Pons (tissue), 1 donor: ENCODE measurements at places on chromosomes 2 and 18.

DNA sequence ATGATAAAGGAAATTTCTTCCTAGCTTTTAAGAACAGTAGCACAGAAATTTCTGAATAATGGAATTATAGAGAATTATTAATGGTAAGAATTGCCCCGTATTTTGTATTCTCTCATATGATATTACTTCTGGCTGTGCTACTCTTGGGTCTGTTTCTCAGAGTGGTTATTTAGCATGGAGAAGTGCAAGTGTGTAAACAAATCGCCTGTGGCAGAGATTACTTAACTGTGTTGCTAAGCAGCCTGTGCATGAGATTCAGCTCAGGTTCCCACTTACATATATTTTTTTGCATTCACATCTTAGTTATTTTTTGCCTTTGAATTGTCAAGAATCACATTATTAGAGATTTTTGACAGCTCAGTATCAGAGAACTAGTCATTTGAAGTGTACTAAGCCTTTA, 80.1 kb upstream of the NFATC1 start:
- no peak for DNase-seq

- DNase-seq: peak; percentile 86
Observed at GRCh38 chr2:1366546-1367134, 46.6 kb upstream of the TPO start.

DNA sequence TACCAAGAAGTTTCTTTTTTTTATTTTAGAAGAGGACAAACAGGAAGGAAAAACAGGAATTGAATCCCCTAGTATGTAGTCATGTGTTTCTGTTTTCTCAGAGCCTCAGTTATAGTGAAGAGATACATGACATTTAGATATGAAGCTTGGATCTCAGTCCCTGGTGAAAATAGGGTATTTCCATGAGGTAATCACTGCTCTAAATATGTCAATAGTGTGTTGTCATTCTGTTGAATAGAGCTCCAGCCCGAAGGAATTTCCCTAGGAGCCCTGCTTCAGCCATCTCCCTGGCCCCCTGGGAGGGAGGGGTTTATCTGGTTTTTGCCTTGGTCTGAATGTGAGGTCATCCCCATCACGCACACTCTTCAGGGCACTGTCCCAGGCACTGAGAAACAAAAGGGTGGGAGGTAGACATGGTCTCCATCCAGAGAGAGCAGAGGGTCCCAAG, 47.1 kb upstream of the REL start:
- DNase-seq: peak; percentile 48

- no peak for DNase-seq
Observed at GRCh38 chr18:58212274-58212673, 168.2 kb downstream of the NEDD4L start.

GRCh38 chr18:5417342-5417741, 121.8 kb upstream of the ZBTB14 start:
- peak; percentile 92 for DNase-seq

GRCh38 chr2:230600285-230600684, 112.4 kb upstream of the CAB39 start:
- DNase-seq: no peak

DNA sequence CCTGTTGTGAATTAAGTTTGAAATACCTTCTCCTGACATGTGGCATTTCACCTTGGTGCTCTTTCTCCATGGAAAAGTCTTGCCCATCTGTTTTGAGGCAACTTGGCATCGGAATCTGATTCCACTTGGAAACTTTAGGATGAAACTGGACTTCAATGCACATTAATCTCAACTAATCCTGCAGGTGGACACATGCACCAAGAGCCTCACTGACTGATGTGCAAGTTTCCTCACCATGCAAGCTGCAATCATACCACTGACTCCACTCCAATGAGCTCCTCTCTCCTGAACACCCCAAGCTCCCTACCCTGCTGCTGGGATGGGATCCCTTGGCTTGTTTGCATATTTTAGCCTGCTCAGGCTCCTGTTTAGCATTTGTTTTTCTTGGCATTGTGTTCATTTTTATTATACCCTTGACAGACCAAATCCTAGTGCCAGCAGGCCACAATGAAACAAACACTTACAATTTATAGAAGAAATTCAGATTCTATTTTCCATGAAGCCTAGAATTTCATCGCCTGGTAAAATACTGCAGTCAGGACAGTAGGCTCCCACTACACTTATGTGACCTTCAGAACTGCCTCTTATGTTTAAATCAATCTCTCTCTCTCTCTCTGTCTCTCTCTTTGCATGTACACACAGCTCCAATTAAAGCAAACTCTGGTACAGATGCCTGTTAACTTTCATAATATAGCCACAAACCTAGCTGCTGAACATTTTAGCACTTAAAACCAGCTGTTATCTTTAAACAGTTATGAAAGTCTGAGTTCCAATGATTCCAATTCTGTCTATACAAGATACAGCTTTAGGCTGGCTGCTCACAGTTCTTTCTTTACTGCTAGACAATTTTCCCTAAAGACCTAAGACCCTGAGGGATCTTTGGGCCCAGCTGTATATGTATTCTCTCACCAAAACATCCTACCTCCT, 141.5 kb downstream of the OSR1 start:
- no peak for DNase-seq
